Left renal pelvis (tissue), 4 donors: ENCODE measurements at places on chromosomes 2 and 18.

DNA sequence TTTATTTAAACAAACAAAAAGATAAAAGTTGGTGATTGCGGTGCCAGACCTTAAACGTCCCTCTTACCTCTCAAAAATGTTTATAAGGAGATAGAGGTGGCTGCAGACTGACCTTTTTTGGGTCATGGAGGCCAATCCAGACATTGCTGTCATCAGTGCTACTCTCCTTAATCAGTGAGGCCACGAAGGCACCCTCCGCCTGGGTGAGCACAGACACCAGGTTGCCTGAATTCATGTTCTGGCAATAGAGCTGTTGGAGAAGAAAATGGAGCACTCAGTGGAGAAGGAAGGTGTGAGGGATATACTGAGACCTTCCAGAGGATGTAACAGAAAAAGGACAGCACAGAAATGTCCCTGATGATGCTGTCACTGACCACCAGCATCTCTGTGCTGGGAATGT, 1.5 kb downstream of the REG1B start:
- no peak for DNase-seq

GRCh38 chr2:65360441-65360840, 72.0 kb downstream of the SPRED2 start:
- no peak for DNase-seq

GRCh38 chr2:233312874-233313273, 5.3 kb downstream of the SAG start:
- no peak for DNase-seq

- no peak for DNase-seq
Measured at GRCh38 chr2:165033402-165033801, 78.1 kb upstream of the SLC38A11 start.

DNA sequence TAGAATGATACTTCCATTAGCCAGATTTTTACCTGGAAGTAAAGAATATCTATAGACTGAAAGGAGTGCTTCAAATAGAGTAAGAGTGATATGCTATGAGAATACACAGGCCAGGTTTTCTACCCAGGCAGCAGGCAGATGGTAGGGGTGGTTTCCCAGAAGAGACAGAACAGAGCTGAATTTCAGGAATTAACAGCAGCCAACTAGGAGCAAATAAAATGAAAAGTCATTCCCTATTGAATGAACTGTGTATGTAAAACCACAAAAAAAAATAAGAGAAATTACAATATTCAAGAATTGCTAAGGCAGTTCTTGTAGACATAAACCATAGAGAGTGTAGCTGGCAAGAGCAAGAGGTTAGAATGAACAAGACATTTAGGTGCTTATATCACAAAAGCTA, 336.8 kb downstream of the KCNJ3 start:
- no peak for DNase-seq

GRCh38 chr2:57973621-57974186, 72.9 kb upstream of the VRK2 start:
- DNase-seq = no peak

GRCh38 chr2:128488434-128488833, 169.8 kb upstream of the HS6ST1 start:
- no peak for DNase-seq

DNA sequence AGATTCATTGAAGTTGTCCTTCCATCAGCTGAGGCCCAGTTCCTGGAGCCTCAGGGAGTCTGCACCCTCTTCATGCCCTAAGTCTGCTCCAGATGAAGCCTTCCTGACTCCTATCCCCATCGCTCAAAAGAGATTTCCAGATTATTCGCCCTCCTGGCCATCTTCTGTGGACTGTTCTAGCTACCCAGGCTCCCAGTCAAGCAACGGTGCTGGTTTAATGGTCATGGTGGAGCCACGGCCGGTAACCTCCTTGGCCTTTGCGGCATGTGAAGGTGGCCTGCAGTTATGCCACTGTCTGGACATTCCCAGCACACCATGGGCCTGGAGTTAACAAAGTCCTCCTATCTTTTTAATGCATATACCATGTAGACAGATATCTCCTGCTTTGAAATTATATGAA, 140.1 kb upstream of the ASB18 start:
- no peak for DNase-seq

- no peak for DNase-seq
Measured at GRCh38 chr18:23900994-23901393, 113.6 kb upstream of the TTC39C start.

DNA sequence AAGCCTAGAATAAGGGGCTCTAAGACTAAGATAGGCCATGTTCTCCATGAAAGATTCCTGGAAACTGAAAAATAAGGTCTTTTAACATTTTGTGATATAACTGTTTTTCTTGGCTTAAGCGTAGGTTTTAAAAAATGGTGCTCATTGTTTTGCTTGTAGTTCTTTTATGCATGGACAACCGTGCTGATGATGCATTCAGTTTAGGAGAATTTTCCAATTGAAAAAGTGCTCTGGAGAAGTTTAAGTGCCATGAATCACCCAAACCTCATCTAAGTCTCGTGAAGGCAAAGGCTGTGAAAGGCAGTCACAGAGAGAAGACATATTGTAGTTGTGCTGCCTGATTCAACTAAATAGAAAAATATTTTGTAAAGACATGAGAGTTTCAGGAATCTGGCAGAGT, 111.8 kb upstream of the GAREM1 start:
- no peak for DNase-seq

DNA sequence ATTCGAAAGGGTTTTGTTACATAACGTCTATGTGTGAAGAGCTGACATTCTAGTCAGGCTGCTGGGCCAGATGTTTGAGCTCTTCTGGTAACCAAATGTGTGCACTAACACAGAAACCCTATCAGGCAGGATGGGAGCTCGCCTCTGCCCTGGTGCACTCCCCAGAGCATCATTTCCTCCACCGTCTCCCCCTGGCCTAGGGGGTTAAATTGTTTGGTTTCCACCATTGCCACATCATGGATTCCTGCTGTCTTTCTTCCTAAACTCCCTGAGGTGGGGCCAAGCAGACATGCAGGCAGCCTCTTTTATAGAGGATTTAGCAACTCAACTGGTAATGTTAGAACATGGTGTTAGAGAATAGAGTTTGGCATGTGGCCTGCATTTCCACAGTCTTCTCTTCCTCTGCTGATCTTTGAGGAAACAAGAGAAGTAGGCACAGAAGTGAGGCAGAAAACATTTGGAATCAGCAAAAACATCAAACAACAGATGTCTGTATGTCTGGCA, 87.3 kb downstream of the ANTXR1 start:
- DNase-seq = no peak

DNA sequence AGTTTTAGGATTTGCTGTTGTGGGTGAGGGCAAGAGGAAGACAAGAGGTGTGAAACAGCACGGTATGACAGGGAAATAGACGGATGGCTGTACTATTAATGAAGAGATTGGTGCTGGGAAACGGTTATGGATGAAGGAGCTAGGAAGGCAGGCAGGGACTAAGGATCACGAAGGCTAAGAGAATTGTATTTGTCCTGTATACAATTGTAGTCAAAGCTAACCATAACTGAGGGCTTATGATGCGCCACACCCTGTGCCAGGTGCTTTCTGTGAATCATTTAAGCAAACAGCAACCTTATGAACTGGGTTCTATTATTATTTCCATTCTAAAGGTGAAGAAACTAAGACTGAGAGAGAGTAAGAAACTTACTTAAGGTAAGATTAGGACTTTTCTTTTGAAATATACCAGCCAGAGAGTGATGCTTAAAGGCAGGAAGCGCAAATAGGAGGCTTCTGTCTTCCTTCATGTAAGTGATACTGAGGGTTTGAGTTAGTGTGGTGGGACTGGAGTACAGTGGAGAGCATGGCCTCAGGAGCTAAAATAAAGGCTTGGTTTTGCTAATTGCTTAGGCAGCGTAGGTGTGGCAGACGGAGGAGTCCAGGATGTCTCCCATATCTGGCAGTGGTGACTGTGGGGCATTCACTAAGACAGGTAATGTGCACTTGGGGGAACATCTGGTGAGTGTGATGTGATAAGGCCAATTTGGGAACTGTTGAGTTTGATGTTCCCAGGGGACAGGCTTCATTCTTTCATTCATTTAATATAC, 85.8 kb downstream of the PLEKHM3 start:
- no peak for DNase-seq

GRCh38 chr2:227834423-227834822, 20.8 kb downstream of the CCL20 start:
- DNase-seq = no peak

DNA sequence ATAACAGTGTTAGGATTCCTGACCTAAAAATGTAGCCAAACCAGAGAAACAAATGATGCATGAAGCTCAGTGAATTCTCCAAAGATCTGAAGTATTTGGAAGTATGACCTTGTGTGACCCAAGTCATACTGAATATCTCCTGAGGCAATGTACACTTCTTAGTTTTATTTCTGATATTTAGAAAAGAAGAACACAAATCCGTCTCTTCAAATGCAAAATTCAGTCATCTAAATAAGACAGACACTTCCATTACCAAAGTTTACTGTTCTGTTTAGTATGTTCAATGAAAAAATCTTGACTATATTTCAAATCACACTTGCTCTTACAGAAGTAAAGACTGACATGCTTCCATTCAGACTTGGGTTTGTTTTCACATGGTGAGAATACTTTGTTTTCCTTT, 495.7 kb downstream of the RIT2 start:
- DNase-seq = no peak

DNA sequence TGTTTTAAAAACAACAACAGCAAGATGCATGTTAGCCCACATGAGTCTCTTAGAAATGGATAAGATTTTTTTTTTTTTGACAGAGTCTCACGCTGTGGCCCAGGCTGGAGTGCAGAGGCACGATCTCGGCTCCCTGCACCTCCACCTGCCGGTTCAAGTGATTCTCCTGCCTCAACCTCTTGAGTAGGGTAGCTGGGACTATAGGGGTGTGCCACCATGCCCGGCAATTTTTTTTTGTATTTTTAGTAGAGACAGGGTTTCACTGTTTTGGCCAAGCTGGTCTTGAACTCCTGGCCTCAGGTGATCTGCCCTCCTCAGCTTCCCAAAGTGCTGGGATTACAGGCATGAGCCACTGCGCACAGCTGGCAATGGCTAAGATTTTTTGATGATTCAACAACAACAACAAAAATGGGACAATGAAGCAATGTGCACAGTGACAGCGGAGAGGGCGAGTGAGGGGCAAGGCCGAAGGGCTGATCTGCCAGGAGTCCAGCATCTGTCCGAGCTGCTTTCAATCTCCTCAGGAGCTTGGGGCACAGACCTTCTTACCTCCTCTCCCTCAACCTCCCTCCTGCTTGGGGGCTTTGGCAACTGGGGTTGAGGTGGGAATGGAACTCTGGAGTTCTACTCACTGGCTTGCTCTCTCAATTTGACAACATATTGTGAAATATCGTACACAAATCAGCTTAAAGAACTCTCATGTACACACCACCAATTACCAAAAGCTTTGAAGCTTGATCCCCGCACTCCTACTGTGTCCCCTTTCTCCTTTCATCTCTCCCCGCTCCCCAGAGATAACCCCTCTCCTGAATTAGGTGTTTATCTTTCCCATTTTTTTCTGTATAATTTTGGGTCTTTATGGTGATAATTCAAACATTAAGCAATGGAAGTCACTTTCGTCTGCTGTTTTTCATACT, 3.4 kb downstream of the ABCG8 start:
- DNase-seq = no peak

GRCh38 chr2:138723196-138723987, 56.8 kb downstream of the NXPH2 start:
- no peak for DNase-seq

- no peak for DNase-seq
Measured at GRCh38 chr2:25375989-25376545, 34.3 kb upstream of the DNMT3A start.

- DNase-seq = no peak
Measured at GRCh38 chr2:13240061-13240460, 523.3 kb downstream of the TRIB2 start.

- DNase-seq = no peak
Measured at GRCh38 chr2:147862859-147863516, 18.2 kb downstream of the ACVR2A start.

- no peak for DNase-seq
Measured at GRCh38 chr2:134592377-134592776, 126.4 kb downstream of the TMEM163 start.

GRCh38 chr2:240650254-240650965, 25.1 kb downstream of the GPR35 start:
- DNase-seq = no peak

DNA sequence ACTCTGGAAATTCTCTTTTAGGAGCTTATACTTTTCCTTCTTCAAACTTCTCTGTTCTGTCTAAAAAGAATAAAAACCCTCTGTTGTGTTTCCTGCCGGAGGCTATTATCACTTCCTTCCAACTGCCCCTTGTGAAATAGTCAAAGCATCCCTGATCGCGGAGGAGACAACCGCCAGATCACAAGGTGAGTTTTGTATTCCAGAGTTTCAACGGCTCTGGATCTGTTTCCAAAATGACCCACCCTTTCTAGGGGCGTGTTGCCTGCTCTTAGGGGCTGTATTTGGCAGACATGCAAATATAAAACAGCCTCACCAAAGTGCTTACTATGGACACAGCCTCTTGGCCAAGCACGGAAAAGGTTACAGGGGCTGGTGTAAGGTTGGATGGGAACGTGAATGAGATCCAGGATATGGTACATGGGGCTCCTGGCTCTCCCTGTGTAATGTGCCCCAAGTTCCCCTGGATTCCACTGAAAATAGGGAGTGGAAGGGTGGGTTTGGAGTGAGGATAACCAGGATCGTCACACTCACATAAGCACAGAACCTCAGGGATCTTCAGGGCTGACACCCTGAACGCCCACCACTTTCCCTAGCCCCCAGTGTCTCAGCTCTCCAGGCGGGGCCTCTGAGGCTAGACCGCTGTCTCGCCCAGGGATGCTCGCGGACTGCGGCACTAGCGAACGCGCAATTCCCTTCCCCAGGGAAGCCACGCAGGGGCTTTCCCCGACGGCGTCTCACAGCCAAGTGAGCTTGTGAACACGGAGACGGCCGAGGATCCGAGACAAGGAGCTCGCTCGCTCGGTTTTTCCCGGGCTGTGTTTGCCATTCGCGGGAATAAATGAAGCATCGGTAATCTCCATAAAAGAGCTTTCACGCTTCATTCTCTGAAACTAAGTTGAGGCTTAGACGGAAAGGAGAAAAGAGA, 14.4 kb downstream of the EN1 start:
- DNase-seq = no peak

- no peak for DNase-seq
Measured at GRCh38 chr18:38450876-38451275, 885.3 kb upstream of the CELF4 start.

GRCh38 chr2:173148520-173148919, 72.9 kb downstream of the MAP3K20 start:
- no peak for DNase-seq

DNA sequence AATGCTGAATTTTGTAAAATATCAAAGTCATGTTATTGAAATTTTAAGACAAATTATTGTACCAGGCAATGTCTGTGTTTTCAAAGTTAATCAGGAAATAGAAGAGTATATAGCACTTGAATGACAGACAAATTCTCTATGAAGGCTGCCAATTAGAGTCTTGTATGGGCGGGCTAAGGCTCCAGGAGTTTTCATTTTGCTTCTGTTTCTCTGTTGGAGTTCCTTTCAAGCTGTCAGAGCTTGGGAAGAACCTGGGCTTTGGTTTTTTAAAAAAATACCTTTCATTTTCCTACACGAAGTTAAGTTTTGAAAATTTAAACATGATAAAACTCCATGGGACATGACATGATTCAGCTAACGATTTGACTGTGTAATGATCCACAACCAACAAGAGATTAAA, 339.0 kb upstream of the KCNH7 start:
- DNase-seq = no peak
